Skeletal muscle cell (primary cell): ENCODE measurements at places on chromosomes 4 and X.

DNA sequence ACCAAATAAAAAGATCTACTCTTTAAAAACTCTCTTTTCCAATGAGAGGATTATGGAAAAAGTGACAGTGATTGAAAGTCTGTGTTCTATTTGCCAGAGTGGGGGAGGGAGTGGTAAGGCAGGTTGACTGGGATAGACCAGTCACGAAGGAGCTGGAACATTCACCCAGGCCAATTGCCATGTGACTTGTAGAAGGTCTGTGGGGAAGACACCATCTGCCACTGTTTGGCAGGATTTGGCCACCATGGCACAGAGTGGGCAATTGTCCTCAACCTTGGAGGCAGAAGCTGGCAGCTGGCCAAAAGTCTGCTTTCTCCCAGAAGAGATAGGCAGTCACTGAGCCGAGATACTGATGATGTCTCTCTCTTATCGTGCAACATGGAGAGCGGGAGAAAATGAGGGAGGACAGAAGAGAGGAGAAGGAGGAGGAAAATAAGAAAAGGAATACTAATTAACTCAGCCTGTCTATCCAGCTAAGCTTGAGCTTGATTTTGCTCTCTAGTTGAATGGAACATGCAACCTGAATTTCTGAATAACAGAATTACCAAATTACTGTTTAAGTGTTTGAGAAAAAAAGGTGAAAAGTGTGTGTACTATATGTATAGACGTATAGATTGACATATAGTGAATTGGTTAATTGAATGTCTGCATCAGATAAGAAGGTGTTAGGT lies 267.1 kb downstream of the ARHGAP24 start:
- DNase-seq = no peak

- DNase-seq = no peak
Measured at GRCh38 chrX:128619490-128619889, 567.3 kb upstream of the ACTRT1 start.

DNA sequence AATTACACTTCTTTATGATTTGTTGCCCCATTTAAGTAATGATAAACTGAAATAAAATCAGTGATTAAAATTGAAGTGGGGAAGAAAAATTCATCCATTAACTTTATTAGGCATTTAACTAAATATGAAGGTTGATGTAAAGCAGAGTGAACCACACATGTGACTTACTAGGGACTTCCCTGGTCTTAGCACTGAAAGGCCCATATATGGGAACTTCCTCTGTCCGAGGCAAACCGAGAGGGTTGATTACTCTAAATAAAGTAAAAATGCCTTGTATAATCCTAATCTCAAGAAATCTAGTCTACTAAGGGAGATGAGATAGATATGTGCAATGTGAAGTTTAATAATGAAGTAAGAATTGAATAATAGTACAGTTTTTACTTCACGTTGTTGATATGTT lies 403.9 kb upstream of the RPS6KA3 start:
- no peak for DNase-seq

DNA sequence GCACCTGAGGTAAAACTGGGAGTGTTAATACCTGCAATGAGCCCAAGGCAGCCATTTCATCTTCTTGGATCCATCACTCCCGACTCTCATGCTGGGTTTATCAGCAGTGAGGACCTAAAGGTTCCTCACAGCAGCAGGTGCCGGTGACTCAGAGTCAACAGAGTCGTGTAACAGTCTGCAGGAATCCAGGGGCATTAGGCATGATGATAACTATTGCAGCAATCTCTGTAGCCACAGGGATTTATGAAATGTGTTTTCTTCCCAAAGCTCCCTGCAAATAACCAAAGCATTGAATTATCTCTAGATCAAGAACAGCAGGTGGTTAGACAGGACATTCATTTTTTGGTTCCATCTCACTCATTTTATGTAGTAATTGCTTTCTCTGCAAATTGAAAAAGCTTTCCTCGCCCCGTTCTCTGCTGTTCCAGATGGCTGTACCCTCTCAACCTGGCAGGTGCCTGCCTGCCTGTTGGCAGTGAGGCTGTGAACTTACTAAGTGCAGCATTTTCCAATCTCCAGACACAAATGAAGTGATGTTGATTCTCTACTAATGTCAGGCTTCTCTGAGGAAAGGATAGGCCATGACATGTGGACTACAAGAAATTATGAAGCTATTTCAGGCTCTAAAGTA lies 48.1 kb upstream of the TSPAN7 start:
- no peak for DNase-seq

GRCh38 chr4:4415107-4415805 lies 28.4 kb downstream of the NSG1 start:
- no peak for DNase-seq

GRCh38 chr4:2485956-2486355 lies 17.1 kb downstream of the RNF4 start:
- no peak for DNase-seq

GRCh38 chr4:113437129-113437528 lies 324.4 kb downstream of the CAMK2D start:
- no peak for DNase-seq

- DNase-seq = no peak
Measured at GRCh38 chrX:13088156-13088487, 43.7 kb upstream of the FAM9C start.

- DNase-seq = no peak
Measured at GRCh38 chr4:13244444-13244843, 239.7 kb downstream of the RAB28 start.
